ENCODE measurements at places on chromosomes 2 and 18.

GRCh38 chr2:208256192-208256782, 1.4 kb upstream of the IDH1 start:
- no peak for DNase-seq

- no peak for DNase-seq
Observed at GRCh38 chr18:5451150-5451549, 92.6 kb downstream of the EPB41L3 start.

DNA sequence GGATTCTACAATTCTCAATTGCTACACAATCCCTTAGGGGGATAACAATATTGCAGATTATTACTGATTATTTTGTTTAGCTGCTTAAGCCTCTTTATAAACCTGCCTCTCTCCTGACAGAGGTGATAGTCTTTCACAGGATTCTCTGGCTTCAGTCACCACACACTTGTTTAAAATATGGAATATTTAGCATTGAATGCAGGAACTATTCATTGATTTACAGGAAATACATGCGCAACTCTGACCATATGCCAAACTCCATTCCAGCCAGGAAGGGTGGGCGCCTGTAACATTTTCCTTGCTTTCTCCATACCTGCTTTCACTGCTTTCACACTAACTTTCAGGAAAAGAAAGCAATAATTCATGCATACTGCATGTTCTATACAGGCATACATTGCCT, 44.8 kb upstream of the ARHGAP15 start:
- DNase-seq = no peak

GRCh38 chr2:38668779-38669479, 3.0 kb downstream of the GALM start:
- no peak for DNase-seq

DNA sequence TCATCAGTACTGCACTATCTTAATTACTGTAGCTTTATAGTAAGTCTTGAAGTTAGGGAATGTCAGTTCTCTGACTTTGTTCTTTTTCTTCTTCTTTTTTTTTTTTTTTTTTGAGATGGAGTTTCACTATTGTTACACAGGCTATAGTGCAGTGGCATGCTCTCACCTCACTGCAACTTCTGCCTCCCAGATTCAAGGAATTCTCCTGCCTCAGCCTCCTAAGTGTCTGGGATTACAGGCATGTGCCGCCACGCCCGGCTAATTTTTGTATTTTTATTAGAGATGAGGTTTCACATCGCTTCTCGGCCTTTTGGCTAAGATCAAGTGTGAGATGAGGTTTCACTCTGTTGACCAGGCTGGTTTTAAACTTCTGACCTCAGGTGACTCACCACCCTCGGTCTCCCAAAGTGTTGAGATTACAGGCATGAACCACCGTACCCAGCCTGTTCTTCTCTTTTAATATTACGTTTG, 41.9 kb upstream of the TANC1 start:
- no peak for DNase-seq

GRCh38 chr2:99085421-99085820, 56.1 kb upstream of the C2orf15 start:
- DNase-seq = no peak

DNA sequence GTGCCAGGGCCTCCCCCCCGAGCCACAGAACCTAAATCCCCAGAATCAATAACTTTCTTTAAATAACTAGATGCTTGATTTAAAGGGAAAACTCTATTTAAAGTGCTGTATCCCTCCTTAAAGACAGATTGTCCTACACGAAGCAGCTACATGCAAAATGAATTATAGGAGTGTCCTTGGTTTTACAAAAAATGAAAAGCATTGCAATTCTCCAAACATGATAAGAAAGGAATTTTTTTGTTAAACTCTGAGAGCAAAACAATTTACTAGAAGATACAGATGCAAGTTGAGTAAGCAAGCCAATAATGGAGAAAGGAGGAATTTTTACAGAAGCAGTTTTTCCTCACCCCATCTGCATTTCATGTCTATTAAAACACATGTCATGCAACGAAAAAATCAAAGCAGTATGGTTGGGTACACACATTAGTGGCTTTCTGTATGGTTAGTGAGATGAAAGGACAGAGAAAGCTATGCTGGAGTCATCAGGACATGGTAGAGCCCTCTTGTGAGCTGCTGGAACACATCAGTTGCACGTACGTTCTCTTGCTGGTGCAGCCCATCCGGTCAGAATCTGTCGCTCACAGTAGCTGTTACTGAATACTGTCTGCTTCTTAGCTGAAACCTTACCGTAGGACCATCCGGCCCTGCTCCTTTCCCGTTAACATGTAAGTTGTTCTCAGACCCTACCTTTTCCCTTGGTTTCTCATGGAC, 25.9 kb upstream of the STEAP3 start:
- DNase-seq = no peak

- DNase-seq = no peak
Observed at GRCh38 chr2:120803764-120804335, 68.2 kb downstream of the GLI2 start.

DNA sequence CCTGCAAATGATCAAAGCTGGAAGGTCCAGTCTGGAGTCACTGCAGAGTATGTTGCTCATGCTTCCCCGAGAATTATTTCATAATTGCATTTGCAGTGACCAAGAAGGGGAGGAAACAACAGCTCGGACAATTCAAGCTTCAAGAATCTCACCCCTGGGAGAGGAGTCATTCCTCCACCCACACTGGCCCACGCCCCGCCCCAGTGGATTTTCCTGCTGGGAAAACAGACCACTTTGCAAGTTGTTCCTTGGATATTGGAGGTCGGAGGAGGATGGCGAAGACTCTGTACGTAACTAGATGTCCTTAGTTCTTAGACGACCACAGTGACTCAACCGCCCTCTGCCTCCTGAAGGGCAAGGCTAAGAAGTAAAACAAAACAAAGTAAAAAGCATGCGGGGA, 159.4 kb downstream of the TPO start:
- peak; percentile 84 for DNase-seq

DNA sequence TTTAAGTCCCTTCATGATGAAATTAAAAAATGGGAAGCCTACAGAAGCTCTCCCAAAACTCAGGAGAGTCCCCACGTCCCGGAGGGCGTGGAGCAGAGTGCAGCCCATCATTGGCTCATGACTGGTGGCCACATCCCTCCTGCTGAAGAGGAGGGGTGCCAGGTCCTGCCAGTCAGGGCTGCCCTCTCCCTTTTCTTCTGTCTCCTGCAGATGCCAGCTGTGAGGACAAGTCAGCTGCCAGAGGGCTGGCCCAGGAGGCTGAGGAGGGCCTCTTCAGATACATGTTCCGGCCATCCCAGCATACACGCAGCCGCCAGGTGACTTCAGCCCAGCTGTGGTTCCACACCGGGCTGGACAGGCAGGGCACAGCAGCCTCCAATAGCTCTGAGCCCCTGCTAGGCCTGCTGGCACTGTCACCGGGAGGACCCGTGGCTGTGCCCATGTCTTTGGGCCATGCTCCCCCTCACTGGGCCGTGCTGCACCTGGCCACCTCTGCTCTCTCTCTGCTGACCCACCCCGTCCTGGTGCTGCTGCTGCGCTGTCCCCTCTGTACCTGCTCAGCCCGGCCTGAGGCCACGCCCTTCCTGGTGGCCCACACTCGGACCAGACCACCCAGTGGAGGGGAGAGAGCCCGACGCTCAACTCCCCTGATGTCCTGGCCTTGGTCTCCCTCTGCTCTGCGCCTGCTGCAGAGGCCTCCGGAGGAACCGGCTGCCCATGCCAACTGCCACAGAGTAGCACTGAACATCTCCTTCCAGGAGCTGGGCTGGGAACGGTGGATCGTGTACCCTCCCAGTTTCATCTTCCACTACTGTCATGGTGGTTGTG, 2.6 kb downstream of the INHA start:
- DNase-seq = no peak

GRCh38 chr2:45498661-45499550, 112.2 kb downstream of the SRBD1 start:
- no peak for DNase-seq

DNA sequence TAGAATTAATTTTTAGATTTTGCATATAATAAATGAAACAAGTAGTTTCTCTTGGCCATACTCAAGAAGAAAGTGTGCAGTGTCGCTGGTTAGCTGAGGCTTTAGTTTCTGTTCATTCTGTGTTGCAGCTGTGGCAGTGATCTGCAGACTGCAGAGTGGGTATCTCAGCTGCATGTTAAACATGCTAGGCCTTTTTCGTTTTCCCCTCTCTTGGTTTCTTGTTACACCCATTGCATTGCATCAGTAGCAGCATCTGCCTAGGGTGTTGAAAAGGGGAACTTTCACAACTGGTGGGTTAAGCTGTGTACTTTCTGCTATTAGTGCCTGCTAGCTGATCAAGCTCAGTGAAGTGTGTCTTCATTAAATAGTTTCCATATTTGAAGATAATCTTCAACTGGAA, 51.3 kb downstream of the ACSL3 start:
- DNase-seq = no peak

DNA sequence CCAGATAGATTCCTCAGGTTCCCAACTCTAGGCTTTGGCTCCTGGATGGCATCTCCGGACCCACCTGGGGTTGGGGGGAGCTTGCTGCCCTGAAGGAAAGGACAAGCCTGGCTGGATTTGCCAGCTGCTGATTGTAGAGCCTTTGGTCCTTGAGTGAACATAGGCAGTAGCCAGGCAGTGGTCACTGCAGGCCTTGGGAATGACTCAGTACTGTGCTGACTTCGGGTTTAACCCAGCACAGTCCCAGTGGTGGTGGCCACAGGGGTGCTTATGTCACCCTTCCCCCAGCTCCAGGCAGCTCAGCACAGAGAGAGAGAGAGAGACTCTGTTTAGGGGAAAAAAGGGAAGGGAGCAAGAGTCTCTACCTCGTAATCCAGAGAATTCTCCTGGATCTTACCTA, 27.7 kb upstream of the ACTR2 start:
- DNase-seq = no peak

- no peak for DNase-seq
Observed at GRCh38 chr2:145764631-145765030, 1244.7 kb upstream of the ZEB2 start.

DNA sequence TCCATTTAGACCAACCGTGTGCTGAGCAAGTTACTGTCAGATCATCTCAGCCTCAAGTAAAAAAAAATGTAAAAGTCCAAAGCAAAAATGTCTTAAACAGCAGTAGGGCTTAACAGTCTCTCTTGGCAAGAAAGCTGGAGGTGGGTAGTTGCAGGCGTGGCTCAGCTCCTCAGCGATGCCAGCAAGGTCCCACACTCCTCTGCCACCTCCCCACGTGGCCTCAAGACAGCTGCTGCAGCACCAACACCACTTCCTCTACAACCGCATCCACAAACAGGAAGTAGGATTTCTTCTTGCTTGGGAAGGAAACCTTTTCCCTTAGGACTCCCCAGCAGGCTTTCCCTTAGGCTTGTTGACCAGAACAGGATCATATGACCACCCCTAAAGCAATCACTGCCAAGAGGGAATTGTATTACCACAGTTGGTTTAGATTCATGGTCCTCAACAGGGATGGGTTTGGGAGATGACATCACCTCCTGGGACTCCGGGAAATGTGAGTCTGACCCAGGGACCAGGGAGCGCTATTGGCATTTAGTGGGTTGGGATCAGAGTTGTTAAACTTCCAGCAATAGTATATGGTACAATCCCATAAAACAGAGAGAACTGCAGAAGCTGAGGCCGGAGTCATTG, 97.1 kb downstream of the MAPK4 start:
- DNase-seq = peak; percentile 56

- DNase-seq = no peak
Observed at GRCh38 chr2:17083902-17084301, 418.3 kb upstream of the CYRIA start.

- no peak for DNase-seq
Observed at GRCh38 chr2:242075168-242075567, 205.6 kb downstream of the RTP5 start.

GRCh38 chr2:15122915-15123314, 438.2 kb downstream of the NBAS start:
- DNase-seq = no peak

GRCh38 chr2:168457190-168457895, 1.3 kb downstream of the CERS6 start:
- DNase-seq = no peak

DNA sequence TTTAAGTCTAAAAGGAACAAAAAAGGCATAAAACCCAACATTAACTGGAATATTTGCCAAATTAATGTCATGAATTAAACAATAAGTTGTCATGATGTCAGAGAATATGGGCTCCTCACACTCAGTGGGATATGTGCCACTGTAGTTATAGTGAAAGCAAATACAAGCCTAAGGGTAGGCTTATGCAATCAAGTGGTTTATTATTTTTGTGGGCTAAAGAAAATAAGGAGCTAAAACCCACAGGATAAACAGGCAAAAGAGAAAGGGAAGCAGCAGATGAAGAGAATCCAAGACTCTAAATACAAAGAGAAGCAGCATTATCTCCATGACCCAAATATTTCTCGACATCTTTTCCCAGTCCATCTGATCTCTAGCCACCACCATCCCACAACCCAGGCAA, 17.5 kb downstream of the YWHAQ start:
- no peak for DNase-seq

DNA sequence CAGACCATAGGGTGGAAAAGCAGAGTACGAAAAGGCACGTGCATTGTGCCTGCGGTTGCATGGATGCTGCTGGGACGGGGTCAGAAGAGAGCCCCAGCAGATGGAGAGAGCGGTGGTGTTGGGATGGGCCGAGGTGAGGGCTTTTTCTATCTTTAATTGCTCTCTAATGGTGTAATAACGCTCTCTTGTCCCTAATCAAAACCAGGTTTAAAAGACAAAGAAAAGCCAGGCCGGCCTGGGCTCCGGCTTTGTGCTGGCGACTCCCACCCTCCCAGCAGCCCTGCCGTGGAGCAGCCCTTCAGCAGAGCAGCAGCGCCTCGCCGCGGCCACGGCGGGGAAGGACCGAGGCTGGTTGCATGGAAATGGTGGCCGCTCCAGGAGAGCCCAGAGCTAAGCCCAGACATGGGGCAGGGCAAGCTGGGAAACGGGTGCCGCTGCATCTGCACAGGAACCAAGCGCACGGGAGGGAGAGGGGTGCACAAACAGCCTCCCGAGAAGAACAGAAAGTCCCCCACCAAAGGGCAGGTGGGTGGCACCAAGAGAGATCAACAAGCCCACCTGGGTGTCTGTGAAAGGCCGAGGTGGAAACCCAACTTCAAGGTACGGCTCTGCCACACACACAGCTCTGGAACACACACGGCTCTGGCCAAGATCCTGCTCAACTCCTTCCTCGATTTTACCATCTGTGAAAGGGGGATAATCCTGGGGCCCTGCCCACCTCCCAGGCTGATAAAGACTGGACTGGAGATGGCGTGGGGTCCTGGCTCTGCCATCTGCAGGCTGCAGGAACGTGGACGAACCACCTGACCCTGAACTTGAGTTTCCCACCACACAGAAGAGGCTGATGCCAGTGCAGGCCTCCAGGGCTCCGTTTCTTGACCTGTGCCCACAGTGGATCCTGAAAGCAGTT, 15.0 kb downstream of the HS1BP3 start:
- DNase-seq = peak; percentile 91

GRCh38 chr2:86025229-86025820, 80.4 kb downstream of the POLR1A start:
- peak; percentile 55 for DNase-seq

GRCh38 chr18:66168685-66169235, 417.9 kb downstream of the CDH7 start:
- no peak for DNase-seq

GRCh38 chr2:234502285-234502918, 5.5 kb upstream of the ARL4C start:
- DNase-seq = no peak
